ENCODE measurements at places on chromosomes 7 and 10. TPM values are rescaled to one million over a fixed set of nuclear protein-coding genes. Genes with fewer than 3 reads are reported as not detected.

The CFAP69 gene
- polyA plus RNA-seq: 2.0 TPM

The MBLAC1 gene
- 0.55 TPM for polyA plus RNA-seq

The LRRTM3 gene
- polyA plus RNA-seq: not detected

The CALY gene
- polyA plus RNA-seq: 0.16 TPM

The AASS gene
- polyA plus RNA-seq: 16.1 TPM

The ZNF22 gene
- polyA plus RNA-seq: 23.4 TPM

The GPR26 gene
- not detected for polyA plus RNA-seq

The NUTM2A gene
- 0.06 TPM for polyA plus RNA-seq

The ERLIN1 gene
- polyA plus RNA-seq: 40.4 TPM

The CPA2 gene
- 0.10 TPM for polyA plus RNA-seq
